ENCODE measurements at places on chromosomes 1 and 21.
A peak's percentile ranks its signal among the peaks of the same experiment; 100 is the strongest.

DNA sequence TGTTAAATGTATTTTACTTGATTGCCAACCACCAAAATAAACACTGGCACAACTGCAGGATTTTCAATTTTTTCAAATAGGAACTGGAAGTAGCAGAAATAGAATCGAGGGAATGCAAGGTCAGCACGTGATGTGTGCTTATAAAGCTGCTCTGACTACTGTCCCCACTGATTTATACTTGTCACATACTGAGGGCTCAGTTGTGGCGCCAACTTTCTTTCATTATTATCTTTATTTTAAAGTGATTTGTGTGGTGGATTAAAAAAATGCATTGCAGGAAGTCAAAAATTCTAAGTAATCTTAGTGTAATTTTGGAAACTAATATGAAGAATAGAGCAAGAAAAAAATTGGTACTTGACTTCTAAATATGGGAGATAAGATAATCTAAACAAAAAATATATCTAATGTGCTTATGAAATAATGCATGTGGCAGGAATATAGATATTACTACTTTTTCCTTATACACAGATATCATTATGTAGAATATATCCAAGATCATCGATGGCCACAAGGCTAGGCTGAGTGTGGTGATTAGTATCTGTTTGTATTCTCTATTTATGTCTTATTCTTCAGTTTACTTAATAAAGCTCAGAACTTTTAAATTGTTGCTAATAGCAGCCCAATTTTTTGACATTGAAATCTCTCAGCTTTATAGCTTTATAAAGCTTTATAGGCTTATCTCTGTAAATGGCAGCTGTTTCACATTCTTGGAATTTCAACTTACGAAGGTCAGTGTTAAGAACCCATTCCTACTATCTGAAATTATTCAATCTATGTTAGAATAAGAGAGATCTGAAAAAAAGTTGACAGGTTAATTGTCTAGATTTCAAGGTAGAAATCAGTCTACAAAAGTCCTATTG is 404.5 kb upstream of the ADAMTS5 start:
- DNase-seq, result no peak

- no peak for DNase-seq
Measured at GRCh38 chr1:221141096-221141495, 261.9 kb downstream of the HLX start.

GRCh38 chr1:17405898-17406759 is 33.3 kb downstream of the RCC2 start:
- peak; percentile 74 for DNase-seq

DNA sequence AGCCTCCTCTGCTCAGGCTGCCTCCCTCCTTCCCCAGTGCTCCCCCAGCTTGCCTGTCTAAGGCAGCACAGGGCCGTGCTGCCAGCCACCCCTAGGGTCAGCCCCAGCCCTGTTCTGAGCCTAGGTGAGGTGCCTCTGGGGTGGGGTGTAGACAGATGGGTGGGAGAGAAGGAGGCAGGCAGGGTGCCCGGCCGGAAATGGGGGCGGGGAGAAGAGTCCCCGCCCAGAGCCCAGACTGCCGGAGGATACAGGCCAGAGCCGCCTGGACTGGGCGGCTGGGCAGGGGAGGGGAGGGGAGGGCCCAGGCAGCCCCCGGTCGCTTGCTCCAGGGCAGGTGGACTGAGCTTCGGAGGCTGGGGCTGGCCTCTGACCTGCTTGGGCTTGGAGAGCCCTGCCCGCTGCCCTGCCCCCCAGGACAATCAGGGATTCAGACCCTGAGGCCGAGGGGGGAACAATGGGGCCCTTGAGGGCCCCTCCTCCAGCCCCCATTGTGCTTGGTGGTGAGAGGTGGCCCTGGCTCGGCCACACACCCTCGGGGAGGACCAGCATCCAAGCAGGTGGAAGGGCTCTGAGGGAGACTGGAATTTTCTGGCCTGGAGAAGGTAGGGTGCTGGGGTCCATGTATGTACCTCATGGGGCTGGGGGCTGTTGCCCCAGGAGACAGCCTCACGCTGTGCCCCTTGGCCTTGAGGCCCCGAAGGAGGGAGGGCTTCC is at the start of gene GJC2:
GJC2 (plus strand) TSS at position 525 of the 714 bp plus-strand sequence. CDS start 7,829 bp downstream, outside the sequence.
- no peak for DNase-seq
